CD4-positive, alpha-beta memory T cell (primary cell): ENCODE measurements at places on chromosomes 16 and 17. TPM values are rescaled to one million over a fixed set of nuclear protein-coding genes. Genes with fewer than 3 reads are reported as not detected.

Gene TVP23A
- polyA plus RNA-seq = 0.18 TPM

Gene PRKCB
- 46.5 TPM for polyA plus RNA-seq

Gene ALDH3A1
- polyA plus RNA-seq = not detected

Gene SLC12A3
- polyA plus RNA-seq = not detected

Gene CNGB1
- not detected for polyA plus RNA-seq

Gene HS3ST2
- polyA plus RNA-seq = not detected

Gene KRT20
- polyA plus RNA-seq = not detected

Gene NPB
- not detected for polyA plus RNA-seq

Gene CRAMP1
- polyA plus RNA-seq = 5.1 TPM

Gene CIAO2B
- polyA plus RNA-seq = 128 TPM

Gene TBC1D28
- not detected for polyA plus RNA-seq

Gene NPIPA5
- polyA plus RNA-seq = not detected

Gene CCL7
- polyA plus RNA-seq = not detected

Gene OR3A3
- not detected for polyA plus RNA-seq

Gene PRCD
- not detected for polyA plus RNA-seq

Gene SLC52A1
- 0.29 TPM for polyA plus RNA-seq

Gene DNAH2
- polyA plus RNA-seq = not detected

Gene TNS4
- polyA plus RNA-seq = 0.18 TPM

Gene TXNDC17
- 122 TPM for polyA plus RNA-seq

Gene CCDC78
- not detected for polyA plus RNA-seq

Gene KRTAP1-5
- polyA plus RNA-seq = not detected

Gene KCNJ12
- not detected for polyA plus RNA-seq
